ENCODE measurements at places on chromosomes 11 and 22.

DNA sequence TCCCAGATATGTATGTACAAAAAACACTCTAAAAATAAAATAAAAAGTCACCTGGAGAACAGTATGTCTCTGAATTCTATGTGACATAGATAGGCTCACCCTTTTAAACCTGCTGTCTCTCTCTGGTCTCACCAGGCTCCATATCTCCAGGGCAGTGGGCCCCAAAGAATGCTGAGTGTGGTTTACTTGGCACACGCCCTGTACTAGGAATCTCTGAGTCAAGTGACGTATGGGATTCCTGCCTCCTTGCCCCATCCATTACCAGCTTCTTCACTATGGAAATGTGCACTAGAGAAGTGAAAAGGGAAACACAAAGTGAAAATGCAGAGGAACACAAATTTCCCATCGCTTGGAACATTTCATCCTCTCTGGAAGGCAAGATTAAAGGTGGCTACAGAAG lies 722.2 kb upstream of the TENM4 start:
- no peak for DNase-seq

GRCh38 chr22:43891360-43892182 lies at the start of gene PNPLA5:
Gene PNPLA5 (minus strand): TSS chr22:43892013. CDS start chr22:43891880, 133 bp downstream.
- no peak for DNase-seq

DNA sequence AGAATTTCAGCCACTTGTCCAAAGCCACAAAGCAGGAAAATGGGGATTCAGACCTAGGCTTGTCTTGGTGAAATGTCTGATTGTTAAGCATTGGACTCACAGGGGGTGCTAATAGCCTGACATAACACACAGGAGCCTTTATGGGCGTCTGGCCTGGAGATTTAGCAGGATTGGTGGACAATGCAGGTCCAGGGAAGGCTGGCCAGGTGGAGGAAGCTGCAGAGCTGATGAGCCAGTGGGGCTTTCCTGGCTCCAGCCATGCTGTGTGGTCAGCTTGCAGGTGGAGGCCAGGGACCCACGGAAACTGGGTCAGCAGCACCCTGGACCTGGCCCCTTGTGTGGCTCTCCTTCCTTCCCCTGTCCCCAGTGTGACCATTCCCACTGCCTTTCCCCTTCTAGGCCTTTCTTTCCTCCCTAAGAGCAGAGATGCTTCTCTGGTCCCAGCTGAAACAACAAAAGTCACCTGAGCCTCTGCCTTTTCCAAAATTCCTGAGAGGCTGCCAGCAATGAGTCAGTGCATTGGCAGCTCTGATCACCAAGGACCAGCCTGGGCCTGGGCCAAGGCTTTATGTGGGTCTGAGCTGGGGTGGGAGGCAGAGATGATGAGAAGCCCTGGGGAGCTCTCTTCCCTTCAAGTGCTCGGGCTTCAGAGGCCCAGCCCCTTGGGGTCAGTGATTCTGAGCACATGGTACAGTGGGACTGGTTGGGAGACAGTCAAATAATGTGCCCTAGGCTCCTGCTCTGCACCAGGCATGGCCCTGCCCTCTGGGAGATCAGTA lies 85.2 kb downstream of the CCDC81 start:
- peak; percentile 3 for DNase-seq

GRCh38 chr22:43273902-43274484 lies 69.2 kb downstream of the SCUBE1 start:
- DNase-seq = no peak

- no peak for DNase-seq
Observed at GRCh38 chr22:33654173-33654895, 265.9 kb downstream of the LARGE1 start.

DNA sequence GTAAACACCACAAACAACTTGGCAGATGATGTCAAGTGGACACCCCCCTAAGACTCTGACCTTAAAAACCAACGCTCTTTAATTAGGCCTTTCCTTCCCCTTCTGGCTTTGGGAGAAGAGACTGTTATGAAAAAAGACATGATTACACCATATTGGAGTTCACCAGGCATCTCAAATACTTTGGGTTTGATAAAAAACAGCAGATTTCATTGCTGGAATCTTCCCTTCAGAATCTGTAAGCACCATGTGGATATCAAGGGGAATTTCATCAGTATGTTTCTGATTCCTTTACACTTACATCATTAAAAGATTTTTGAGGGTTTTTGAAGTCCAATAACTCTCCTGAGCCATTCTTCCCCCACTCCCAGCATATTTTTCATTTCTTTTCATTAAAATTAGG lies 85.6 kb downstream of the KIRREL3 start:
- DNase-seq = no peak

DNA sequence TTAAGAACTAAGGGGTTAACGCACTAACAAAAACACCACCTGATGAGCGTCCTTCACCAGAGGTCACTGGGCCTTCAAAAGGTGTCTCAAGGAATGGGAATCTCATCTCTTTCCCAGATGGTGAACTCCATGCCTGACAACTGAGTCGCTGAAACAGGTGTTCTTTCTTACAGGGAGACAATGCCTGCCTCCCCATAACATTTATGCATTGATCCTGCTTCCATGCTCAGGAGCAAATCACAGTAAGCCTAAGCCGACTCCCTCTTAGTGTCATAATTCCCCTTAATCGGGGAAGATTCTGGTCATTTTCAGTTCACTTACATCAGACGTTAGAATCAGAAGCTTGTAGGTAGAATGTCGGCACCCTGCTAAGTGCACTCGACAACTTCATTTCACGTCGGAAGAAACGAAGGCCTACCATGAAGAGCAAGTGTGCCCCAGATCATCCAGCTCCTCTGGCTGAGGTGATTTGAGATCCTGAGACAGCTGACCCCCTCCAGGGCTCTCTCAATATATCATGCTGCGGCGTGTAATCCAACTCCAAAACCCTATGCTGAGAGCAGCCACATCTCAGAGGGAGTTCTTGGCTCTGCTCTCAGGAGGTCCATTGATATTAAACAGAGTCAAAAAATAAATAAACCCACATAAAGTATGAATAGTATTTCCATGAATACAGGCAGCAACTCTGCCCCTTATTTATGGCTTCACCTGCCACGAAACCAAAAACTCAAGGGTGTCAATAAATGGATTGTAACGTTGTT lies 163.1 kb downstream of the LARGE1 start:
- DNase-seq = no peak

GRCh38 chr11:30488304-30488998 lies 97.7 kb downstream of the MPPED2 start:
- peak; percentile 56 for DNase-seq

DNA sequence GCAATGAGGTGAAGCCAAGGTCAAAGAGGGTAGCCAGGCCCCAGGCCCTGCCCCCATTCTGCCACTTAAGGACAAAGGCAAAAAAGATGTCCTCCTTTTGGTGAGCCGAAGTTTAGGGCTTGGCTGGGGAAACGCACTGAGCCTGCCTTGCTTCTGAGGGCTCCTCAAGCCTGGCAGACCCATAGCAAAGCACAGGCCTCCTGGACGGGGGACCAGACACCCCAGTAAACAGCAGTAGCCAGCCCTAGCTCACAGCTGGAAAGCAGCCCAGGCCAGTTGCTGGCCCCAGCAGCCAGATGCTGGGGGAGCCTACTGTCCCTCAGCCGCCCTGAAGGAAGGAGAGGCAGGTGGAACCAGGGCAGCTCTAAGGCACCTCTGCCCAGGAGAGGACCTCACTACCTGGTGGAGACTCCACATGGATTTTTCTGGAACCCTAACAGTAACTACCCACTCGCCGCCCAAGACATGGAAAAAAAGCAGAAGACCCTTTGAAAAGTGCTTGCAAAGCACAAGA lies 3.8 kb upstream of the PYGM start:
- no peak for DNase-seq

GRCh38 chr22:50416996-50417395 lies 57.8 kb downstream of the SBF1 start:
- no peak for DNase-seq

- no peak for DNase-seq
Observed at GRCh38 chr11:64675450-64676260, 47.3 kb downstream of the NRXN2 start.
